ENCODE measurements at places on chromosomes 16 and 17. TPM values are rescaled to one million over a fixed set of nuclear protein-coding genes. Genes with fewer than 3 reads are reported as not detected.

DNA sequence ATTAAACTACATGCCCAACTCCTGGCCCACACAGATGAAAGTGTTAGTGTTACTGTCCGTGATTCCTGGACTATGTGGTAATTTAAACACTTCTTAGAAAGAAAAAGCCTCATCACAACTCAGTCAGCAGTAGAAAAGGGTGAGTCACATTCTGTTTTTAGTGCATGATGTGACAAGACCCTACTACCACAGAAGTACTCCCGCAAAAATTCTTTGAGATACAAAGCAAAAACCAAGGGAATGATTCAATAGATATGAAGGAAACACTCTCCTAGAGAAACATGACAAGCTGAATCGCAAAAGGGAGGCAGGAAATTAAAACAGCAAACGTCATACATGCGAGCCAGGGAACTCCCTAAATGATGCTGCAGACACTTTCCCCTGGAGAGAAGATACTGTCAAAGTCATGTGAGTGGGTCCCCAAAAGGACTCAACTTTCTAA is 14.4 kb downstream of the SNN start:
- no peak for DNase-seq

- no peak for DNase-seq
Measured at GRCh38 chr16:72362973-72363372, 191.0 kb upstream of the PMFBP1 start.

- DNase-seq, result no peak
Measured at GRCh38 chr16:619476-620100, 11.2 kb upstream of the WFIKKN1 start.

DNA sequence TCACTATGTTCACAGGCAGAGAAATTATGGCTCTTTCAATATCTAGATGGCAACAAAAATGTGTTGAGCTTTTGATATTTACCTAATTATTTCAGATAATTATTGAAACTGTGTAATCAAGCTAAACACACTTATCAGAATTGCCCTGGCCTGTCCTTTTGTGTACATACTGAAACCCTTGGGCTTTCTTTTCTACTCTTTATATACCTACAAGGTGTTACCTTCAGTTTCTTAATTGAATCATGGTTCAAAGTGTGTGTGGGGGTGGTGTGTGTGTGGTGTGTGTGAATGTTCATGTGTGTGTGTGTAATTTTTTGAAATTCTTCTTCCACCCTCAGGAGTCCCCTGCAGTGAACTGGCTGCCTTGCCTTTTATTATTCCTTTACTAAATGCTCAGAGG is 506.8 kb upstream of the SOX9 start:
- DNase-seq, result no peak

DNA sequence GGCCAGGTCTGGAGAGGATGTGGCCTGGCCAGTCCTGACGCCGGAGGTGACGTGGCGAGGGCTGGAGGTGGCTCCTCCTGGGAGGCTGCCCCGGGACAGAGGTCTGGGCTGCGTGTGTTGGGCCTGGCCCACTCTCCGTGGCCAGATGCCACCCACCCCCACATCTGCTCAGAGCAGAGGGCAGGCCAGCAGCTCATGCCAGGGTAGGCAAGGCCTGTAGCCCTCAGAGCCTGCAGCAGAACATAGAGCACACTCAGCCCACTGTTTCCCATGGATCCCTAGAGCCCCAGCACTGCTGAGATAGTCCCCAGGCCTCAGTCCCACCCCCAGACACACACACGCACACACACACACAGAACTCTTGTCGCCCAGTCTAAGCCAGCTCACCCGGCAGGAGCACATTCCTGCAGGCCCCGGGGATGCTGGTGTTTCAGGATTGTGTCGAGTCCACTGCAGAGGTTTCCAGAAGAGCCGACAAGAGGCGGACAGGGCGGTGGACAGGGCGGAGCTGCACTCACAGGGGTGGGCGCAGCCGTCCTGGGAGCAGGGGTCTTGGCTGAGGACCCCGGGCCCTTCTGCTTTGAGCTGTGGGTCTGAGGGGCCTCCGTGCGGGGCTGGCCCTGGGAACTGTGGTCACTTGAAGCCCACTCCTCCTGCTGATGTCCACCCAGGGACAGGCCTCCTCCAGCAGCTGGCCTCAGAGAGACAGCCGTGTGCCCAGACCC is 33.4 kb downstream of the SOX8 start:
- DNase-seq, result no peak

- no peak for DNase-seq
Measured at GRCh38 chr16:14043278-14043677, 27.8 kb upstream of the MRTFB start.

- peak; percentile 46 for DNase-seq
Measured at GRCh38 chr16:87874639-87875427, 5.5 kb upstream of the SLC7A5 start.

The IL21R gene
- total RNA-seq, result 44.4 TPM

The NUPR1 gene
- total RNA-seq, result not detected

GRCh38 chr17:70022175-70022574 is 52.9 kb upstream of the KCNJ16 start:
- no peak for DNase-seq

DNA sequence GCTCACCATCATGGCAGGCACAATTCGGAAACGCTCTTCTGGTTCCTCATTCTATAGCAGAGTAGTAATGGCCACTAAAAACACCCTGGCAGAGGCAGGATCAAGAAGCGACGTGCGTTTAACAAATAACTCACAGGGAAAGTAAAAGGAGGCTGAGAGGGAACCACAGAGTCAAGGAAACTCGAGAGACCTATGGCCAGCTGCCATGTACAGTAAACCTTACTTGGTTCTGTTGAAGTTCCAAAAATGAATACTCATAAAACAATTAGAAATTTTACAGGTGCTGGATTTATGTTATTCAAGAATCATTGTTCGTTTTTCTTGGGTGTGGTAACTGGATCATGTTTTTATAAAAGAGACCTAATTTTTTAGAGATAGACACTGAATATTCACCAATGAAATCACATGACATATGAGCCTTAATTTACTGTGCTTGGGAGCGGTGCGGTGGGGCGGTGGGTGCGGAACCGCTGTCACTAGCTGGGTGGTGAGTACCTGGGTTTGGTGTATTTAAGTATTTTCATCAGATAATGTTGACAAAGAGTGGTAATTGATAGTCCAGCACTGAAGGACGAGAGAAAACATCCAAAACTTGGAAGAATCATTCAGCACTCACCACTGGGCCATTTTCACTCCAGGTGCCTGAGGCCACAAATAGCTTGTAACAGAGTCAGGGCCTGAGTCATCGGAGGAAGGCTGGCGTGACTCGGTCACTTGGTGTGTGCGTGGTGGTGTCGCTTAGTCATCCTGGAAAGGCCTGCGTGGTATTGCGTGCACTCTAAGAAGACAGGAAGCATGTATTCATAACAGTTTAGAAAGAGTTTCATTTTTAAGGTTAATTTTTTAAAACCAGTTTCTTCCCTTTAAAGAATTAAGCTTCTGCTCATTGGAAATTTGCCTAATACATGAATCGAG is 135.4 kb upstream of the CHMP6 start:
- peak; percentile 88 for DNase-seq

DNA sequence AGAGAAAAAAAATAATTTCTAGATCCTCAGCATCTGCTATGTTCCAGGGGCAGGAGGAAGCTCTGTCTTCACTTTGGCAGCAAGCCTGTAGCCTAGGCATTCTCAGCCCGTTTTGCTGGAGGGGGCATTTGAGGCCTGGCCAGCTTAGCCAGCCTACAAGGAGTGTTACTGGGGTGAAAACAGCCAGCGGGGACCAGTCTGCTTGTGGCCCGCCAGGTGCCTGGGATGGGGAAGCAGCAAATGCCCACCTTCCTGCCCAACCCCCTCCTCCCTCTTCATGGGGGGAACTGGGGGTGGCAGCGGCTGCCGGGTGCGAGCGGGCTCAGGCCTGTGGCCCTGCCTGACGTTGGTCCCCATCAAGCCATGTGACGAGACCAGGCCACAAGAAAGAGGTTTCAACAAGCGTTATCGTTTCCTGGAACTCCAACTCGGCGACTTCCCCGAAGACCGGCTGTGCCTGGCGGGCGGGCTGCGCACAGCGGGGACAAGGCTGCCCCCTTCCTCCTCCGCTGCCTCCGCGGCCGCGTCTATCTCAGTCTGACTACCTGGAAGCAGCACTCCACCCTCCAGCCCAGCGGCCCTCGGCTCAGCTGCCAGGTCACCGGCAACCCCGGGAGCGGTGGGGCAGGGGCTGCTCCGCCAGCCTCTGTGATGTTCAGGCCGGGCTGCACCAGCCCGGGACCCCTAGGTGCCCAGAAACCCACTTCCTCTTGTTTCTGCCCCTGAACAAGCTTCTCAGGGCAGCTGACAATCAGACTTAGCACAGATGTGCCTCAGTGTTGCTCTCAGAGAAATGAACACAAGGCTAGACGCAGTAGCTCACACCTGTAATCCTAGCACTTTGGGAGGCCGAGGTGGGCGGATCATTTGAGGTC is 22.9 kb downstream of the SOCS1 start:
- peak; percentile 94 for DNase-seq

GRCh38 chr17:382644-383533 is 30.3 kb upstream of the RPH3AL start:
- DNase-seq, result no peak

DNA sequence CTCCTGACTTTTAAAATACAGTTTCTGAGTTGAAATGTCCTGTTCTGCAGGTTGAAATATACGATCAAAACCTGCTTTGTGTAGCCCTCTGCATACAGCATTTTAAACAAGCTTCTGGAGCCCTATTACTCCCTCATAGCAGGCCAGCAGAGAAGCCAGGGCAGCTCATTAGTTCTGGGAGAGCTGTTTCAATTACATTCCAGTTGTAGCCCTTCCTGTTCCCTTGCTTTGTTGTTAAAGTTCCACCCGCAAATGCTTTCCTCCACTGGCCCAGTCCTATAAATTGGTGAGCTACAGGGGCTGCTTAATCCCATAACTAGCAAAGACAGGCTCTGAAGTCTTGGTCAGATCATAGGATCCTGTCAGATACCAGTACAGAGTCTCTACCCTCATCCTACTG is 162.5 kb downstream of the SLC39A11 start:
- no peak for DNase-seq
